MV-4-11 (cell line): ENCODE measurements at places on chromosomes 5 and 9.
A peak's percentile ranks its signal among the peaks of the same experiment; 100 is the strongest.

- peak; percentile 36 for DNase-seq
Observed at GRCh38 chr9:19631181-19631580, 157.7 kb downstream of the SLC24A2 start.

DNA sequence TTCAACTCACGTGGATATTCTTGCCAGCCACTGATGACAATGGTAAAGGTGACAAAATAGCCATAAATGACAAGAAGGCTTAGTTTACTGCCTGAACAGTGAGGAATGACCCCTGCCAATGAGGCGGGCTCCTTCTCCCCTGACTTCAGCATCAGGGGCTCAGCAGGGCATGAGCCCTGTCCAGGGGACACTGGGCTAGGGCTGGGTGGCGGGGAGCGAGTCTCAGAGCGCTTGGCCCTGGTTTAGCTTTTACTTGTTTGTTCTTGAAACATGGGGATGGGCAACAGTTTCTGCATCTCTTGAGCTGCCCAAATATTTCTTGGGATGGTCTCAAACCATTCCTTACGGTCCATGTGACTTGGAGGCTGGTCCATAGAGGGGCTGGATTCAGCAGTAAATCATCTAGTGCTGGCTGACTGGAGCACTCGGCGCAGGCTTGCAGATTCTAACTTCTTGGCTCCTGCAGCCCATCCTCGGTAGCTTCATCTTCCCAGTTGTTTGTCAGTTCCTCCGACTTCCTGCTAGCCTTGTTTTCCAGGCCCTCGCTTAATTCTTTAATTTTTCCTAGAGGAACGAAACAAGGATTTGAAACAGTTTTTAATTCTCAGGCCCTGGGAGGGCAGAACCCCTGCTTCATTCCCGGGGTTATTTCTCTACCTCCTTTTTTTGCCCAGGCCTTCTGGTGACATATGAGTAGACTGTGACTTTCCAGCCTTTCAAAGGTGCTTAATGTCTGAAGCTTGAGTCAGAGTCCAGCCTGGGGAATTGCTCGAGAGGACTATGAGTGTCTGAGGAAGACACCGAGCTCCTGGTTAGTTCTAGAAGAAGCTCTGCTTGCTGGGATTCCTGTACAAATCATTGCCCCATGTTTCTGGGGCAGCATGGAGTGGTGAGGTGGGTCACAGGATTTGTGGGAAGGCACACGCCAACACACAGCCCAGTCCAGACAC is 4.5 kb upstream of the HMCN2 start:
- DNase-seq = no peak

- no peak for DNase-seq
Observed at GRCh38 chr9:116154334-116154975, 864 bp downstream of the PAPPA start.

DNA sequence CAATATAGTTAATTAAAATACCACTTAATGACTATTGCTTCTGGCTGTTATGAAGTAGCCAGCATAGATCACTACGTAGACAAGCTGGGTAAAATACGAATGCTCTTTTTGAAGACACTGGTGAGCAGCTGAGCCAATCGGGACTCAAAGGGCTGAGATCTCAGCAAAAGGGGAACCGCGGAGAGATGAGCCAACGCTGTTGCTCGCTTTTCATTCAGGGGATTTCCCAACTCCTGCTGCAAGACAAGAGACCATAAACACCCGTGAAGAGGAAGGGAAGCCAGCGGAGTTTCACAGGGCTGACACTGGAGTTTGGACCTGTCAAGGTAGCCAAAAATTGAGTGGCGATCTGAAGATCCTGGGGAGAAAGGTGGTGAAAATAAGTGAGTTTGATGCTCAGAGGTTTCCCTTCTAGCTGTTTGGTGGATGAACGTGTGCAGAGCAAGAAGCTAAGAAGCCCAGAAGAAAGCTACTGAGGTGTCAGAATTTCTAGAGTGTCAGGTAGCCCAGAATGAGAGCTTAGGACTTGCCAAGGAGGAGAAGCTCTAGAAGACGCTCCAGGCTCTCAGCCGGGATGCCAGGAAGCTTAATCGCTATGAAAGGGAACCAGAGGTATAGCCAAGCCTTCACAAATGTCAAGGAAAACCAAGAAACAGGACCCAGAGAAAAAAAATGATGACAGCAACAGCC is 79.6 kb upstream of the RNU6ATAC start:
- DNase-seq = peak; percentile 95

DNA sequence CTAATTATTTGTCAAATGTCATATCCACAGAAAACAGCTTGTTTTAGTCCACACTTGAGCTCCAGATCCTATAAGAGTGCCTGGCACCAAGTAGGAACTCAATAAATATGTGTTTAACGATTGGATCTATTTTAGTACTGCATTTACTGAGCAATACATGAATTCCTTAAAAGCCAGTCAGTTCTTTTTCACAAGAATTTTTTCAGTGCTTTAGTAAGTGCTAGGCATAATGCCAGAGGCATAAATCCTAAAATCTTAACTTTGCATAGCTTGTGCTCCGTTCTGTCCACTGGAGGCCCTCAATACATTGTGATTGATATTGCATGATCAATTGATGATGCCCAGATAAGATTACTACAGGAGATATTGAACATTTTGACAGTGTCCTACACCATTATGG is 67.3 kb upstream of the PCSK5 start:
- DNase-seq = no peak

- DNase-seq = peak; percentile 26
Observed at GRCh38 chr9:95626885-95627558, 110.3 kb upstream of the PTCH1 start.

GRCh38 chr5:171483551-171484135 is 64.2 kb downstream of the FGF18 start:
- DNase-seq = no peak

- no peak for DNase-seq
Observed at GRCh38 chr5:67659288-67659687, 462.7 kb upstream of the CD180 start.

- no peak for DNase-seq
Observed at GRCh38 chr5:133487093-133487492, 125.2 kb downstream of the FSTL4 start.

DNA sequence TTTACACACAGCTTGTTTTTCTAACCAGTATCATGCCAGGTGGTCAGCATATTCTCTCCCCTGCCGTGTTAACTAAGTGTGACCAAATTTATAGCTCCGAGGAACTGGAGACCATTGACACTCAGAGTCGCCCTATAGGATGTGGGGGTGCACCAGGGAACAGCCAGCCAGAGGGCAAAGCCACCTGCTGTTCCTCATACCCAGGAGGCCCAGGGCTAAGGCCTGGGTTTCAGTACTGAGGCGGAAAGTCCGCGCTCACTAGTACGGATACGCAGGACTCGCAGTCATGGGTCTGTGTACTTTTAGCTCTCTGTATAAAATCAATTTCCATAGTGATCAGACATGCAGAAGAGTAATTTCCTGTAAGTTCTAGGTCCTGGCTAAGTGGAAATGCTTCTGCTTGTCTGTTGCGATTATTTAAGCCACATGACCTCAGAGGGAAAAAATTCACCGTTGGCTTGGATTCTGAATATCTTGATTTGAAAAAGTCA is 247.0 kb downstream of the AOPEP start:
- DNase-seq = no peak

DNA sequence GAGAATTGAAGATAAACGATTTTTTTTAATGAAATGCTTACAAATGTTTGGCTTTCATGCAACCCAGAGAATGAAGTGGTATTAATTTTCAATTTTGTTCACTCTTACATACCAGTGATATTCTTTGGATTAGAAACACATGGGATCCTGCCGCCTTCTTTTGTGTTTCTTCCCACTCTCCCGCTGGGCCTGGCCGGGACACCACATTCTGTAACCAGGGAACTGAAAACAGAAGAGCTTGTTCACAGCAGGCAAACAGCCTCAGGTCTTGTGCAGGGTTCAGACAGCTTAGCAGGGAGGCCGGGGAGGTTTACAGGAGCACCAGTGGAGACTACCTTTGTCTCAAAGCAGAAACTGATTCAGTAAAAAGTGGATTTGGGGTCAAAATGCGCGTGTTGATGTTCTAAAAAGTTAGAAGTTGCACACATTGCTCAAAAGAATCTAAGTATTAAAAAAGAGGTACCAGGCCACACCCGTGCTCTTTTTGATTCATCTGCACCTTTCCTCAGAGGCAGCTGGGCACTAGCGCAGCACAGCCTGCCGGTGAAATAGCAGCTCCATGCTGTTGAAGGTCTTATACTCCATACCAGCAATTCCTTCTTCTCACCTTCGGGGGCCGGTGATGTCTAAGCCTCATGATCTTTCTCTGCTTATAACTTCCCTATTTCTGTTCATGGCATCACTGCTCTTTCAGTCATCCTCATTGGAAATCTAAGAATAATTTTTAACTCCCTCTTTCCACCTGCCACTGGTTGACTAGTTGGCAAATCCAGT is 67.1 kb downstream of the GRAMD2B start:
- DNase-seq = peak; percentile 48

GRCh38 chr5:173278641-173279040 is 43.6 kb upstream of the NKX2-5 start:
- no peak for DNase-seq
